ENCODE measurements at places on chromosomes 2 and 18. TPM values are rescaled to one million over a fixed set of nuclear protein-coding genes. Genes with fewer than 3 reads are reported as not detected.
A peak's percentile ranks its signal among the peaks of the same experiment; 100 is the strongest.

Gene FTCDNL1
- total RNA-seq, result 0.38 TPM

Gene POTEJ
- 0.38 TPM for total RNA-seq

DNA sequence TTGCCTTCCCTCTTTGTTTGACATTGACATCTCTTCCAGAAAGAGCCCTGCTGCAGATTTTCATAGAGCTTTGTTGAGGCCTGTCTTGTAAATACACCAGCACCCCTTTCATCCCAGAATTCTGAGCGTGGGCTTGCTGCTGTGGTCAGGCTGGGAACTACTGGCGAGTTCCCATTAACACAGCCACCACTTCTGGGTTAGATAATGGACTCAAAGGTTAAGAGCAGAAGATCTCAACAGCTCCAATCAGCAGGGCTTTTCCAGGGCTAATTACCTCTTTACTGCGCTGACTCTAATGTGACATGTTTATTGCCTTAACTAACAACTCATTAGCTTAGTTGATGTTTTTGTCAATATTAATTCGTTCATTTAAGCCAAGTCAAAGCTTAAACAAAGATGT lies 235.9 kb upstream of the BOD1L2 start:
- DNase-seq, result no peak

DNA sequence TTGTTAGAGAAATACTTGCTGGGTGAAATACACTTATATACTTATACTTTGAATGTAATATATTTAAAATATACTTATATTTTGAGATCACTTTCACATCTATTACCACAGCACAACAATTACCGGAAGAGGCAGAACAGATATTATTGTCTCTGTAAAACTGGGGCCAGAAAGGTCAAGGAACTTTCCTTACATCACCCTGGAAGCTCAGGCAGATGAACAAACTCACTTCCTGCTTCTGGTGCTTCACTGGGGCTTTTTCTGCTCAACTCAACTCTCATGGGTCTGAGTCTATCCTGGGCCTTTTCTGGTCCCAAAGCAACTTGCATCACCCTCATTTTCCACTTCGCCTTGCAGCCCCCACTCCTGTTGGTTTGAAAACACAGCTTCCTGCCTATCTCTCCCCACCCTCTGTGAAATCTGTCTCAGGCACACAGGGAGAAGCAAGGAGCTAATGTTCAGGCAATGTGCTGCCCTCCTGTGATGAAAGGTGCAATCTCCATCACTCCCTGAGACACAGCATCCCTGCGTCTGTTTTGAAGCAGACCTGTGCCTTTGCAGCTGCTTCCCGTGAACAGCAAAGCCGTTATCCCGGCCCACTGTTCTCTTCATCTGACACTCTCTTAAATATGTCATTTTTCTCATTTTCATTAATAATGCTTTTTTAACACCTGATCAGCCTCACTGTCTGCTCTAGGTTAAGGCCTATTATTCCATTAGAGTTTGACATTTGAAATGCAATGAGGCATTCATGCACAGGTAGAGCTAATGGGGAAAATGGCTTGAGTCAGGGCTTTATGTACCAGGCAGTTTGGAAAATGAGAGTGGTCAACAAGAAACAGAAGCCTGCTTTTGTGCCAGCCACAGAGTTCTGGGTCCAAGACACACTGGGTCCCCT lies 251.9 kb upstream of the CHAC2 start:
- no peak for DNase-seq

GRCh38 chr2:102050854-102051391 lies 59.2 kb downstream of the IL1R2 start:
- DNase-seq, result peak; percentile 86

DNA sequence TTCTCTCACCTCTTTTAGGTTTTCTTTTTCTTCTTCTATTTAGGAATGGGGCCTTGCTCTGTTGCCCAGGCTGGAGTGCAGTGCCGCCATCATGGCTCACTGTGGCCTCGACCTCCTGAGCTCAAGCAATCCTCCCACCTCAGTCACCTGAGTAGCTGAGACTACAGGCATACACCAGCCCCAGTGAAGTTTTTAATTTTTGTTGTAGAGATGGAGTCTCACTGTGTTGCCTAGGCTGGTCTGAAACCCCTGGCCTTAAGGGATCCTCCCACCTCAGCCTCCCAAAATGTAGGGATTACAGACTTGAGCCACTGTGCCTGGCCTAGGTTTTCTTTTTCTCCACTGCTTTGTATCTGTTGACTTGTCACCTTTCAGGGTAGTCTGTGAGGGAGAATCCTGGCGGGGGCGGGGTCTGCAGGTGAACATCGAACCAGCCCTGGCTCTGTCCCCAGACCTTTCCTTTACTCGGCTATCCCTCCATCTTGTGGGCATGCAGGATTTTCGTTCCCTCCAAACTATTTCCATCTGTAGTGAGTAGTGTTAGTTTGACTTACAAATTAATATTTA lies 21.7 kb downstream of the NCK2 start:
- DNase-seq, result no peak

DNA sequence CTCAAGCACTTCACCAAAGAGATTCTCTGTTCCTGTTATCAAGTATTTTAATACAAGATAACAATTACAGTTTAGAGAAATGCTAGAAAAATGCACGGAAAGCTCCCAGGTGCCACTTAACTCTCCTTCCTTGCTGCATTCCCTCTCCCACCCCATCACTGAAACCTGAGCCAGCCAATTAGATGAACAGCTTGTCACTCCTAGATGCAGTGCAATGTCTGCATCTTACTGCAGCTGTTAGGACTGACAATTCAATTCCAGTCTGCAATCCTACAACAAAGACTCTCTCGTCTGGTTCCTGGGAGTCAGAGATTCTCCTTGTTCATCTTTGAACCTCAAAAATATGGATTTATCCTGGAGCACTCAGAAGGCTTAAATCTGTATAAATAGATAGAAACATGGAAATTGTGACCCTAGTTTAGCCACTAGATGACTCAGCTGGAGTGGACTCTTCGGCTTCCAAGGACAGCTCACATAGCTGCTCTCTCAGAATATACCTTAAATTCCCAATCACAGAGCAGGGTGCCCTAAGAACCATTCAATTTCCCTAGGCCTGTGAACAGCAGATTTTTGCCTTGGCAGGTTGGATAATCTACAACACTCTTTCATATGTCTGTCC lies 311.1 kb downstream of the NRXN1 start:
- no peak for DNase-seq

Gene TMEM169
- total RNA-seq, result 0.13 TPM

GRCh38 chr2:228681426-228681825 lies 499.9 kb upstream of the SPHKAP start:
- no peak for DNase-seq

- DNase-seq, result no peak
Measured at GRCh38 chr2:192696857-192697256, 502.1 kb upstream of the TMEFF2 start.

Gene IMPACT
- total RNA-seq, result 16.9 TPM

GRCh38 chr18:24674200-24674599 lies 213.8 kb downstream of the HRH4 start:
- DNase-seq, result no peak

Gene ERICH2
- total RNA-seq, result not detected

- DNase-seq, result no peak
Measured at GRCh38 chr2:26652361-26653041, 11.3 kb upstream of the CIB4 start.

GRCh38 chr2:18940184-18940583 lies 350.8 kb upstream of the NT5C1B start:
- no peak for DNase-seq

Gene ZAP70
- total RNA-seq, result 0.13 TPM

Gene CD302
- 14.4 TPM for total RNA-seq

DNA sequence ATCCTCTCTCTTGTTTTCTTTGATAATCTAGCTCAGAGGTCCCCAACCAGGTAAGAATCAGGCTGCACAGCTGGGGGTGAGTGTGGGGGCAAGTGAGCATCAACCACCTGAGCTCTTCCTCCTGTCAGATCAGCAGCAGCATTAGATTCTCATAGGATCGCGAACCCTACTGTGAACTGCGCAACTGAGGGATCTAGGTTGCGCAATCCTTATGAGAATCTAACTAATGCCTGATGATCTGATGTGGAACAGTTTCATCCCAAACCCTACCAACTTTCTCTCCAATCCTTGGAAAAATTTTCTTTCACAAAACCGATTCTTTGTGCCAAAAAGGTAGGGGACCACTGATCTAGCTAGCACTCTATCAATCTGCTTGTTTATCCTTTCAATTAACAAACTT lies 678.3 kb downstream of the CBLN2 start:
- no peak for DNase-seq

Gene MEP1B
- not detected for total RNA-seq

DNA sequence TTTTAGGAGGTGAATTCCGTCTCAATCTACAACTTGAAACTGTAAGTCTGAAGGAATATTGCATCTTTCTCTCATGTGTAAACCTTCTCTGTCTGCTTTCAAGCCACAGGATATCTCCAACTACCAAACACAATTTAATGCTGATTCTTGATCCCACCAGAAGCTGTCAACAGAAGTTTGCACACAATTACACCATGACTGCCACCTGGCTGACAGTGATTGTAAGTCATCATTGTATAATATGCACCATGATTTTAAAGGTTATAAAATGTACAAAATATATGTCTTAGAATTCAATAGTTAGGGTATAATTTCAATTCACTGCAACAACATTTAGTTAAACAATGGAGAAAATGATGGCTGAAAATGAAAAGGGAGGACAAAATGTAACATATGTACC lies 18.4 kb downstream of the PREPL start:
- DNase-seq, result peak; percentile 27

Gene MALL
- 64.3 TPM for total RNA-seq

Gene HOXD4
- total RNA-seq, result 2.5 TPM

GRCh38 chr2:199144036-199144435 lies 313.7 kb downstream of the SATB2 start:
- no peak for DNase-seq

DNA sequence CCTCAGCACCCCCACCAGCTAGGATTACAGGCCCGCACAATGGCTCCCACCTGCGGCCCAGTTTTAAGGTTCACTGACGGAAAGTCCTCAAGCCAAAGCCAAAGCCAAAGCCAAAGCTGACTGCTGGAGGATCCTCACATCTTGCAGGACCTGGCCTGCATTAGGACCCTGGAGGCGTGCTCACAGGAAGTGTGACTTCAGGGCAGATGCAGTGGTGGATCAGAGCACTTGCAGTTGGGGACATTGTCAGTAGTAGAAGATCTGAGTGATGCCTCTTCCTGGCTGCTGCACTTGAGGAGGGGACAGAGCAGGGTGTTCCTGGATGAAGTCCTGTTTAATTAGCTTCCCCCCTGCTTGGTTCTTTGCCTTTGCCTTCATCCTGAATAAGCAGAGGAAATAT lies 69.0 kb upstream of the ALPP start:
- DNase-seq, result no peak

Measured in dermis microvascular lymphatic vessel endothelial cell (primary cell).